Left ventricle myocardium superior (tissue), 1 donor: ENCODE measurements at places on chromosomes 1 and 21. TPM values are rescaled to one million over a fixed set of nuclear protein-coding genes. Genes with fewer than 3 reads are reported as not detected.

NBPF6 gene
- total RNA-seq, result not detected

ADGRL2 gene
- total RNA-seq, result 48.1 TPM

NBPF20 gene
- total RNA-seq, result 0.50 TPM

MAEL gene
- total RNA-seq, result 0.87 TPM

ROR1 gene
- total RNA-seq, result 9.0 TPM

THEM5 gene
- not detected for total RNA-seq

DIO1 gene
- not detected for total RNA-seq

GJA8 gene
- not detected for total RNA-seq

PGLYRP3 gene
- not detected for total RNA-seq

FCGR1A gene
- 1.1 TPM for total RNA-seq

ST6GALNAC3 gene
- total RNA-seq, result 5.9 TPM

NADK gene
- 24.4 TPM for total RNA-seq

CR1L gene
- total RNA-seq, result not detected

FAM78B gene
- 3.8 TPM for total RNA-seq

RNF223 gene
- total RNA-seq, result not detected

KRTAP10-11 gene
- total RNA-seq, result not detected

TPTE gene
- not detected for total RNA-seq

FMO1 gene
- 0.59 TPM for total RNA-seq

TAS1R1 gene
- not detected for total RNA-seq

CFAP141 gene
- not detected for total RNA-seq

OR10R2 gene
- not detected for total RNA-seq

AK5 gene
- total RNA-seq, result 0.42 TPM
